Breast epithelium (tissue), 4 donors: ENCODE measurements at places on chromosomes 7 and 10. TPM values are rescaled to one million over a fixed set of nuclear protein-coding genes. Genes with fewer than 3 reads are reported as not detected.

The MYL10 gene
- not detected for total RNA-seq

The MCM10 gene
- 0.15 TPM for total RNA-seq

DNA sequence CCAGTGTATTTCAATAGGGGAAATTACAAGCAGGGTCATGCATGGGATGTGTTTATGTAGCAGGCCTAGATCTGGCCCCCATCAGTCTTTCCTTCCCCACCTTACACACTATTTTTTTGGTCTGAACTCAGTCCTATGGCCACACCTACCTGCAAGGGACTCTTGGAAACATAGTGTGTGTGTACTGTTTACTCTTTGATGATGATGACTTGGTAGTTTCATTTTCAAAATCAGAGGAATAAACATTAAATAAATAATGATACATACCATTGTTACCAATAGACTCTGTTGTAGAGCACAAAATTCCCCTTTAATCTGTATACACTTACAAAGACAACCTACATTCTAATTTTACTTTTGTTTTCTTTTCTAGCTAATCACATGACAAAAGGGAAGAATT lies 191.0 kb downstream of the ZEB1 start:
- DNase-seq: no peak

DNA sequence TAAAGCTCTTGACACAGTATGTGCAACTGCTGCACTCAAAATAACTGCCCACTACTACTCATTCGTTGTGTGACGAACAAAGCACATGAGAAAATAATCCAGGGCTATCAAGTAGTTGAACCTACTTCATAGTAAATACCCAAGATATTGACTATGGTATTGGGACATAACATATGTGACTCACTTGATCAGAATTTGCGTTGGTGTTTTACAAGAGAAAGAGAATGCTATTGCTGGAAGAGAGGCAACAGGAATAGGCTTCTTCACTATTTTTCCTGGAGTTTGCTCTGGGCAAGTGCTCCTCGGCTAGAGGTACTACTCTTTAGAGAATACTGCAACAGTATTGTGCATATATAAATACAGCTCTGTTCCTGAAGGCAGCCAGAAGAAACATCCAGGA lies 2.5 kb downstream of the DGKB start:
- DNase-seq: no peak

GRCh38 chr7:117014673-117015133 lies 61.4 kb downstream of the ST7 start:
- no peak for DNase-seq

The SPDYE16 gene
- total RNA-seq: 0.73 TPM

The ITPRID1 gene
- 2.6 TPM for total RNA-seq

The PAX4 gene
- not detected for total RNA-seq

- no peak for DNase-seq
Measured at GRCh38 chr7:1601956-1602355, 32.1 kb upstream of the PSMG3 start.

- DNase-seq: no peak
Measured at GRCh38 chr10:47136866-47137265, 163.1 kb upstream of the GDF10 start.
